ENCODE measurements at places on chromosomes 12 and 14.

DNA sequence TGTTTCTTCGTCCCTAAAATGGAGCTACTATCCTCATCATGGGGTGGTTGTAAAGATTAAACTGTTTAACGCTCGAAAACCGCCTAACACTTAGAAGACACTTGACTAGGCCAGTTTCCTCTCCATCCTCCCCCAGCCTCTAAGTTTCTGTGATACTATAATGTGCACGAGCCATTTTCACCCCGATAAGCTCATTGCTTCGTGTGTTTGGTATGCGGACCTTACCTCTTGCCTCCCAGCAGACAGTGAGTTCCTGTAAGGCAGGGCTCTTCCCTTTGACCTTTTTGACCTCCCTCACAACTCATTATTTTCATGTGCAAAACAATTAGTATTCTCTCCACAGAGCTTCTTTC, 499 bp upstream of the GXYLT1 start:
- no peak for DNase-seq

DNA sequence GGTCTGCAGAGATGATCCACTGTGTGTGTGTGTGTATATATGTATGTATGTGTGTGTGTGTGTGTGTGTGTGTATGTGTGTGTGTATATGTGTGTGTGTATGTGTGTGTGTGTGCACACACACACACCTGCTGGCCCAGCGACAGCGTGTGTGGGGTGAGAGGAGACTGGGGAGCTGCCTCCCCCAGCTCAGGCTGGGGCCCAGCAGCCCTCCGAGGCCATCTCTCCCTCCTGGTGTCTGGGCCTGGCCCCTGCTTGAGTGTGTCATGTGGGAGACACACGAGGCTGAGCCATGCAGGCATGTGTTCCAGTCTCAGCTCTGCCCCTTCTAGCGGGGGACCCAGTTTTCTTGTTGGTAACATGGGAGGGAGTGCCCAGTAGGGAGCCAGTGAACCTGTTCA, 10.0 kb upstream of the TNFAIP2 start:
- no peak for DNase-seq

- no peak for DNase-seq
These were observed 651.5 kb downstream of the FSCB start for GRCh38 chr14:43855556-43855955.

GRCh38 chr12:4120316-4120917, 153.1 kb upstream of the CCND2 start:
- DNase-seq = no peak

DNA sequence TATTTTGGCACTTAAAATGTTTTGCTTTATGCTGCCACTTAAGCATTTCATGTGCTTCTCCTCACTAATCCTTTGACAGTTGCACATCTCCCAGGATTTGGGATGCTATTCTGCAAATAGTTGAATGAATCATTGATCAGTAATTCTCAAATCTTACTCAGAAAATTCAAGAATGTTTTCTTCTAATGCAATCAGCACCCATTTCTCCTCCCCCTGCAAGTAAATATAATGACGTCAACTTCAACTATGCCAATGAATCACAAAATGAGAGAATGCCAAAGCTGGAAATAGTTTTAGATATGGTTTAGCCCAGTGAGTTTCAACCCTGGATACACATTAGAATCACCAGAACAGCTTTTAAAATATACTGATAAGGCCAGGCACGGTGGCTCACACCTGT, 2.1 kb upstream of the BLOC1S1 start:
- DNase-seq = no peak

DNA sequence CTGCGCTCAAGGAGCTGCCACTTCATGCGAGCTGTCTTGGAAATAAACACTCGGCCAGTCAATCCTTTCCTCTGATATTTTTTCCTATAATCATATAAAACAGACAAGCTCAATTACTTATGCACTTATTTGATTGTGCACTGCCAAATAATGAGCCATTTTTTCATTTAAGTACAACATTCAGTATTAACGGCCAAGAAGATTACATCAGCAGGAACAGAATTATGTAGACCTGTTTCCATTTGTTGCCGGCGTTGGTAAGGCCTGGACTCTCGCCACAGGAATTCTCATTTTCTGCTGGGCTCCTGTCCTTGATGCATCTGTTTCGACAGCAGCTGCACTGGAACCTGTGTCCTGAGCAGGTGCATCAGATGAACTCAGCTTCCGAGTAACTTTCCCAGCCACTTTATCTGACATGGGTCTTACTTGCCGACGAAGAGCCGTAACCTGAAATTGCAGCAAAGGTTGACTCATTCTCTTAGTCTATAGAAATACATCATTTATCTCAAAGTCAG, 110.2 kb downstream of the KIF21A start:
- no peak for DNase-seq

GRCh38 chr12:131918311-131919050, 10.6 kb upstream of the PUS1 start:
- no peak for DNase-seq

DNA sequence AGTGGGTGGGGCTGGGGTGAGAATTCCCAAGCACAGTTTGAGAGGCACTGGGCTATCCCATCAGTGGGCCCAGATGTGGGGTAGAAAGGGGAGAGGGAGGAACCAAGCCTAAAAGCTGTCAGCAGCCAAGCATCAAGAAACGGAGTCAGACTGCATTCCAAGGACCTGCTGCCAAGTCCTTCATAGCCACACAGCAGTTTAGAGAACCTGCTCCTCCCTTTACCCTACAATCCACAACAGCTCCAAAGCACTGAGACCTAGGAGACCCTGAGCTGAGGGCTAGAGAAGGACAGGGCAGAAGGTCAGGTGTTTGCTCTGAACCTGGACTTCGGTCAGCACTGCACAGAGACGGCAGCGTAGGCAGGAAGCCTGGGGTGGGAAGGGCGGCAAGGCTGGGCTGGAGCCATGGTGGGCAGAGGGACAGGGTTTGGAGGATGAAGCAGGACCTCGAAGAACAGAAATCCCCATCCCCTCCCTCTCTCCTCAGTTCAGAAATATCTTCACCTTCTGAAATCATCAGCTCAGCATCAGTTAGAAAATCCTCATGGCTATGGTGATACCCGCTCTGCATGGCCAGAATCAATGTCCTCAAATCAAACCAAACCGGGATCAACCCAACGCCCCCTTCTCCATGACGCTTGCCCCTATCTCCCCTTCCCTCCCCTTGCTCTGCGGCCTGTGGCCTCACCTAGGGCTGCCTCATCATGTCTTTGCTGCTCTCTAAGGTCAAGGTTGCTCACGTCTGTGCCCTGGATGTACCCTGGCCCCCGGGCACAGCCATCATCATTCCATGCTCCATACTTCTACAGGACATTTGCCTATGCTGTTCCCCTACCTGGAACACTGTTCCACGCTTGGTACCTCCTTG, 12.9 kb upstream of the SERPINA4 start:
- DNase-seq = no peak

GRCh38 chr12:93780101-93780641, 103.0 kb downstream of the CRADD start:
- DNase-seq = no peak

- DNase-seq = no peak
These were observed 8.7 kb upstream of the SLC4A8 start for GRCh38 chr12:51415931-51416330.

DNA sequence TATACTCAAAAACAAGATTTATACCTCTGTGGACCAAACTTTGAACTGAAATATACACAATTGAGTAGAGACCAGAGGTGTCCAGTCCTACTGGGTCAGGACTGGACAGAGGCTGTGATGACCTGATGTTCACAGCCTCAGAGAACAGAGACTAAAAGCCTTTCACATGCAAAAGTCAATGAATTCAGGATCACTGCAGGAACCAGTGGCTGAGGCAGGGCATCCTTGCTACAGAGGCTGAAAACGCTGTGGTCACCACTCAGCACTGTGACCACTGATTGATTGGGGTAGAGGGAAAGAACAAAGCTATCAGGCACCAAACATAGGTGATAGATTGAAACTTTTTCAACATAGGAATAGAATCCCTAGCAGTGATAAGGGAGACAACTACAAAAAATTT, 25.1 kb downstream of the GRIP1 start:
- DNase-seq = no peak

- no peak for DNase-seq
These were observed 457 bp downstream of the SOCS2 start for GRCh38 chr12:93572712-93573551.

DNA sequence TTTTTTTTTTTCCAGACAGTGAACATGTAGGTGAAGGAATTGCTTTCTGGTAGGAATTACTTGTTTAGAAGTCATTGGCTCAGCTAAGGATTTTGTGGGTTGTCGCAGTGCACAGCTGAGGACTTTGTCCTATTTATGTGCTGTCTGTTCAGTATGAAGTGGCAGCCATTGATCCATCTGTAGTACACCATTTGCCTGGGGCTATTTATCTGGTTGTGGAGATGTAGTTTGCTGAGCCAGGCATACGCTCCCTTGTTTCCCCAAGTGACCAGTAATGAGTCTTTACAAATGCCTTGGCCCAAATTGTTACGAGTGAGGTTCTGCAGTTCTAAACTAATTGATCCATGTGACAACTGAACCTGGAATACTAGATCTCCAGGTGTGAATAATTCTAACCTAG, 140.1 kb downstream of the NRXN3 start:
- DNase-seq = no peak

DNA sequence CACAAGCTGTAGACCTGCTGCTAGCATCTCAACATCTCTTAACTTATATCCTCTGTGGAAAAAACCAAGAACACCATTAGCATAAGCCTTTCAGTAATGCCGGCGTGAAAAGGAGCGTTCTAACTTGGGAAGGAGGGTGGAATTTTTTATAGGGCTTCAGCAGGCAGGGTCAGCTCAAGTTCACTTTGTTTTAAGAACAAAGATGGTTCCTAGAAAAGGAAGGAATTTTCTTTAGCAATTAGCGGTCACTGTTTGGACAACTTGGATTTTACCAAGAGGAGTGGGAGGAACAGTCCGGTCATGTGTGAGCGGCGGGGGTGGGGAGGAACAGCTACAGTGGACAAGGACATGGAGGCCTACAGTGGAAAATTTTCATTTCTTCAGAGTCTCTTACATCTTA, 35.9 kb downstream of the BBS10 start:
- no peak for DNase-seq

DNA sequence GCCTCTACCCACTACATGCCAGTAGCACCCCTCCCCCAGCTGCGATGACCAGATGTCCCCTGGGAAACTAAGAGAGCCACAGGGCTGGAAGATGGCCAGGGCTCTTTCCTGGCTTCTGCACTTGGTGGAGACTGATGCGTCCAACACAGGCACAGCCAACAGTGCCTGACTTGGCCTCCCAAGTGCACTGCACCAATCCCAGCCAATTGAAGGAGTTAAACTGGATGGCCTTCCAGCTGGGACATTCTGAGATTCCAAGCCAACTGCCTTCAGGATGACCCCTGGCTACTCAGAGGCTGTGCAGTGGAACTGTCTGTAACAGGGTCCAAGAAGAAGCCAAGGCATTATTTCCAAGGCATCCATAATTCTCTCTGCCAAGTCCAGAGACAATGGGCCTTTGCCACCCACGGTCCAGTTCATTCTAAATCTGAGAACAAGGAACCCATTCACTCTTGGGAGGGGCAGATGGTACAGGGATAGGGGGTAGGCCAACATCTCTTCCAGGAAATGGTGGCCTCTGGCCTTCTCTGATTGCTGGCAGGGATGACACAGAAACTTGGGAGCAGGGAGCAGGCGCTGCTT, 35.2 kb downstream of the PRIMA1 start:
- no peak for DNase-seq
